Tibial nerve (tissue), 4 donors: ENCODE measurements at places on chromosomes 2 and 18.

DNA sequence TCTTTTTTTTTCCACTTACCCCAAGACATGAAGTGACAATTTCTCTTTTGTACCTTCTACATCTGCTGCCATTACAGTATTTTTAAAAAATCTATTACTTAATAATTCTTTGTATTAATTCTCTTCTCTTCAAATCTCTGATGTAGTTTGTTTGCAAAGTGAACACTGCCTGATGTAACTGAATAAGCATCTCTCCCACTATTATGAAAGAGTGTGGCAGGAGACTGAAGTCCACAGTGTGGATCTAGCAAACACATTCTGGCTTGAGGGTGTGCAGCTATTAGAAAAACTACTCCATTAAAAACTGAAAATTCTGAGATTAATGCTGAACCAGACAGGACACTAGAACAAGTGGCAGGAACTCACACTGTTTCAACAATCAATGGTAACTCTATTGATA, 5.0 kb upstream of the SERPINB8 start:
- DNase-seq = no peak

- no peak for DNase-seq
Measured at GRCh38 chr18:72985686-72986085, 117.9 kb upstream of the NETO1 start.

GRCh38 chr2:161096336-161096735, 63.9 kb upstream of the TANK start:
- no peak for DNase-seq

- peak; percentile 37 for DNase-seq
Measured at GRCh38 chr18:12307701-12308385, at the start of gene TUBB6. Gene TUBB6 (plus strand): TSS chr18:12308241. CDS start chr18:12308293, 52 bp downstream.

- no peak for DNase-seq
Measured at GRCh38 chr18:27996801-27997272, 180.1 kb downstream of the CDH2 start.

DNA sequence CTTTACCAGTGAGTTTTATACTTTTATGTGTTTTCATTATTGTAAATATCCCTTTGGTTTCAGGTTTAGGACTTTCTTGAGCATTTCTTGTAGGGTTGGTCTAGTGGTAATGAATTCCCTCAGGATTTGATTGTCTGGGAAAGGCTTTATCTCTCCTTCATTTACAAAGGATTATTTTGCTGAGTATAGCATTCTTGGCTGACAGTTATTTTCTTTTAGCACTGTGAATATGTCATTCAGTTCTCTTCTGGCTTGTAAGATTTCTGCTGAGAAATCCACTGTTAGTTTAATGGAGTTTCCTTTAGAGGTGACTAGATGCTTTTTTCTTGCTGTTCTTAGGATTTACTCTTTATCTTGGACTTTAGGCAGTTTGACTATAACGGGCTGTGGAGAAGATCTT, 373.9 kb downstream of the TSN start:
- no peak for DNase-seq

- DNase-seq = peak; percentile 64
Measured at GRCh38 chr2:66494708-66495107, 59.8 kb downstream of the MEIS1 start.

DNA sequence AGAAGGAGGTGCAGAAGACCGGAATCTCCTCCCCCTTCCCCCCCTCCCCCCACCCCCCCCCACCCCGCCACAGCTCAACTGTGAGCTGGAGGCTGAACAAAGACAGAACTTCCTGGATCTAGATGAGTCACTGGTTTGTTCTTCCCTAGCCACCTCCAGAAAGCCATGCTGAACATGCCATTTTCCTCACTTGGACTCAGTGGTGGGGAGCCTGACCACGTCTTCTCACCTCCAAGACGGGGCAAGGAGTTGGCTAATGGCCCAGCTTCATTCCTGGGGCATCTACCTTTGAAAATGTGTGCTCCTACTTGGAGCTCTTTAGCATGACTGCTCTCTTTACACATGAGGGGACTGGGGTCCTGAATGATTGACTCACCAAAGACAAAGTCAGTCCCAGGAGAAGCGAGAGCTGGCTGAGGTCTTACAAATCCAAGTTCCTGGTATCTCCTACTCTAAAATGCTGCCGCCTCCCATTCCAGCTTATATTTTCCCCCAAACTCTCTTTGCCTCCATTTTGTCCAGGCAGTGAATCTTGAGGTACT, 22.6 kb upstream of the FZD5 start:
- no peak for DNase-seq

GRCh38 chr2:26970928-26971627, 641 bp downstream of the MAPRE3 start:
- no peak for DNase-seq

DNA sequence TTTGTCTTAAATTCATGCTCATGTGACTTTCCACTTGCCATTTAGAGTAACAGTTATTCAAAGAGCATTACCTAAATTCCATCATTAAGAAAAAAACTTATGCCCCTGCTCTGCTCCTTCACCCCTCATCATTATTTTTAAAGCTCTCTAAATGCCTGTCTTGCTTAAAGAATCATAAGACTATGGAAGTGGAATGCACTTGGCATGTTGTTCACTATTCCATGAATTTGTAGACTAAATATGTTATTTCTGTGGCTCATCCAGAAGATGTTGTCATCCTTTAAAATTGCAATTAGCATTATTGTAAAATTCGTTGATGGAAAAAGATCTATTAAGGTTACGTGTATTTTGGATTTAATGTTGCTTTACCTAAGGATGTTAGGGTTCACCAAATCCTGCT, 61.8 kb downstream of the FMNL2 start:
- no peak for DNase-seq

GRCh38 chr18:63195326-63196159, 124.0 kb downstream of the BCL2 start:
- no peak for DNase-seq

- no peak for DNase-seq
Measured at GRCh38 chr18:58896734-58897508, 32.2 kb downstream of the ZNF532 start.

GRCh38 chr2:153105829-153106578, 372.6 kb downstream of the RPRM start:
- no peak for DNase-seq

DNA sequence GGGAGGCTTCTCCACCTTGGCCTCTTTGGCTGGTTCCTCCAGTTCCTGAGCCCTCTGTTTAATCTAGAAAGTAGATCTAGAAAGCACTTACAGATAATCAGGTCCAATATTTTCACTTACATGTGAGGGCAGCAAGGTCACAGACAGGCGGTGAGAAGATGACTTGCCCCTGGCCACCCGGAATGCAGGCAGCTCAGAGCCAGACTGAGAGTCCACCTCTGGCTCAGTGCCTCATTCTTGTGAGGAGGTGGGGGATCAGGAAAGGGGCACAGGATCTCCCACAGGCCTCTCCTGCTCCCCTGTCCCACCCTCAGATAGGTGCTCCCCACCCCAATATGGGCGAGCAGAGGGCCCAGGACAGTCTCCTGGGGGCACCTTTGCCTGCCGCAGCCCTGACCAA, 5.8 kb downstream of the WNT6 start:
- no peak for DNase-seq

GRCh38 chr2:211477537-211478275, 921.3 kb downstream of the CPS1 start:
- no peak for DNase-seq

- DNase-seq = no peak
Measured at GRCh38 chr2:673615-674320, 3.4 kb downstream of the TMEM18 start.

- DNase-seq = no peak
Measured at GRCh38 chr2:12767541-12767940, 50.8 kb downstream of the TRIB2 start.

GRCh38 chr2:88226754-88227153, 56.6 kb downstream of the THNSL2 start:
- DNase-seq = no peak

- no peak for DNase-seq
Measured at GRCh38 chr18:77482190-77483085, 232.8 kb downstream of the GALR1 start.

GRCh38 chr18:76943542-76944339, 121.4 kb downstream of the ZNF236 start:
- no peak for DNase-seq

DNA sequence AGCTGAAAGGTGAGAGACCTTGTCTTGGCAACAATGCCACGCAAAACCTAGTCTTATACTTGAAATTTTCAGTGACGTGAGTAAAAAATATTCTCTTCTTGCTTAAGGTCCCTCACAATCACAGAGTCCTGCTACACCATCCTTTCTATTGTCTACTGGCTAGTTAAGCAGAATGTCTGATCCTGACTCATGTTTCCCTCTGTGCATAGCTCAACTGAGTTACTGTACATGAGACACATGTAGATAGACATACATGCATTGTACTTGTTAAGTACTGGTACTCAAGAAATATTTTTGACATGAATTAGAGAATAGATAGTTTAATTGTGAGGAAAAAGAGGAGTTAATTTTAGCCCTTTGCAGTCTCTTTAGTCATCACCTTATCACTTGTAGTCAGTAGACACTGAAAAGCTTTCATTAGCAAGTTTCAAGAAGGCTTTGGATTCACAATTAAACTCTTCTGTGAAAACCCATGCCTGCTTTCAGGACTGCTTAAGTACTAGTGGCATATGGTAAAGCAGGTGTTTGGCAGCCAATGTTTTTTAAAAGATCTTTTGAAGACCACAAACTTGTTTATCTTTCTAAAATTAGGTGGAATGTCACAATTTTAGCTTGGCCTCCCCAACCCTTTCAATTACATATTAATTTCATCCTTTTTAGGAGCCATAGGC, 158.7 kb upstream of the CCDC150 start:
- DNase-seq = no peak

DNA sequence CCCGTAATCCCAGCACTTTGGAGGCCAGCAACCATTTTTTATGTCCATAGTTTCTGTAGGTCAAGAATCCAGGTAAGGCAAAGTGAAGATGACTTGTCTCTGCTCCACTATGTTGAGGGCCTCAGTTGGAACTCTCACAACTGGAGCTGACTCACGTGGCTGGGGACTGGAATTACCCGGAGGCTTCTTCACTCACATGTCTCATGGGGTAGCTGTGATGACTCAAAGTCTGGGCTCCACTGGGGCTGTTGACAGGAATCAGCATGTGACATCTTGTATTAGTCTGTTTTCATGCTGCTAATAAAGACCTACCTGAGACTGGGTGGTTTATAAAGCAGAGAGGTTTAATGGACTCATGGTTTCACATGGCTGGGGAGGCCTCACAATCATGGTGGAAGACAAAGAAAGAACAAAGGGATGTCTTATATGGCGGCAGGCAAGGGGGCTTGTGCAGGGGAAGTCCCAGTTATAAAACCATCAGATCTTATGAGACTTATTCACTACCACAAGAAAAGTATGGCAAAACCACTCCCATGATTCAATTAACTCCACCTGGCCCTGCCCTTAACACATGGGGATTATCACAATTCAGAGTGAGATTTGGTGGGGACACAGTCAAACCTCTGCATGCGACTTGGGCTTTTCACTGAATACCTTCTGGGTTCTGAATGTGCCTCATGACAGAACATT, 7.8 kb upstream of the PPP1R1C start:
- no peak for DNase-seq

- no peak for DNase-seq
Measured at GRCh38 chr2:176027806-176028205, 25.7 kb upstream of the LNPK start.

DNA sequence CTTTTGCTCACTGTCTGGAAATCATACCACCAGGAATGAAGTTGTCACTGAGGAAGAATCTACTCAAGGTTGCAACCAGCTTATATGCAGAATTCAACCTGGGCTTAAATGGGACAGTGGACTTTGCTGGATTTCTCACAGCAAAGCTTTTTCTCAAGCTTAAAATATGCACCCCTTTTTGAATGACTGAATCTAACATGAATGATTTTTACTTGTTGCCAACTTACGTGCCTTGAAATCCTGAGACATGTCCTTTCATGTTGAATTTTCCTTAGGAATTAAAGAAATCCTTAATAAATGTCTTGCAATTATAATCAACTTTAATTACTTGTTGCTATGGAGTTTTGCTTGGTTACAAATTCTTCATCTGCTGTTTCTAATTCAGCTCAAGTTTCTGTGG, 57.4 kb downstream of the SPP2 start:
- no peak for DNase-seq

DNA sequence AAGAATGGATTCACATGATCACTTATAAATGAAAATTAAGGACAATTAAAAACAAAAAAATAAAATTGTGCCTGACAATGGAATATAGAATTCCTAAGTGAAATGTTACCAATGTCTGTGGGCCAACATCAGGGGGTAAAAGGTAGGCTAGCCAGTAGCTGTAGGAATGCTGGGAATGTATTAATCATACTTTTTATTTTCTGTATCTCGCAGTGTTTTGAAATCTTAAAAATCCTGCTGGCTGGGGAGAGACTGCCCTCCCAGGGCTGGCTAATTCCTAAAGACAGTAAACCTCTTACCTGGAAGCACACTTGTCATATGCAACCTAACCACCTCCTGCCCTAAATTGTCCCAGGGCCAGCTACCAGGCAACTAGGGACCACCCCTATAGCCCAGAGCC, 69.8 kb downstream of the REV1 start:
- no peak for DNase-seq

- DNase-seq = no peak
Measured at GRCh38 chr2:218216336-218216673, 684 bp upstream of the ARPC2 start.

- no peak for DNase-seq
Measured at GRCh38 chr2:34979148-34979547, 1376.4 kb upstream of the CRIM1 start.
